Epithelial cell of esophagus (primary cell): ENCODE measurements at places on chromosomes 3 and 15.

DNA sequence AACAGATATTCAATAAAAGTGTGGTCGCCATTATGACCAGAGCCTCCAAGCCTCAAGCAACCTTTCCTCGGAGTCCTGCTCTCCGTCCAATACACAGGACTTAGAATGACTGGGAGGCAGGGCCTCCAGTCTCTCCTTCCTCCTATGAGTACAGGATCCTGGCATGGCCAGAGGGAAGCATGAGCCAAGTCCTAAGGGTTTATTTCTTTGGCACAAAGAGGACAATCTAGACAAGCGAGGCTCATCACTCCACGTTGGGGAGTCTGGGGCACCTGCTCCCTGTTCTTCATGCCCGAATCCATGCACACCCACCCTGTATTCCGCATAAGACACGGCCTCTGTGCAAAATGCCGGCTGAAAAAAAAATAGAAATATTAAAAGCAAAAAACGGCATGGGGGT lies 6.8 kb downstream of the PRRT3 start:
- no peak for DNase-seq

GRCh38 chr15:89136818-89137772 lies 48.8 kb downstream of the ABHD2 start:
- no peak for DNase-seq

DNA sequence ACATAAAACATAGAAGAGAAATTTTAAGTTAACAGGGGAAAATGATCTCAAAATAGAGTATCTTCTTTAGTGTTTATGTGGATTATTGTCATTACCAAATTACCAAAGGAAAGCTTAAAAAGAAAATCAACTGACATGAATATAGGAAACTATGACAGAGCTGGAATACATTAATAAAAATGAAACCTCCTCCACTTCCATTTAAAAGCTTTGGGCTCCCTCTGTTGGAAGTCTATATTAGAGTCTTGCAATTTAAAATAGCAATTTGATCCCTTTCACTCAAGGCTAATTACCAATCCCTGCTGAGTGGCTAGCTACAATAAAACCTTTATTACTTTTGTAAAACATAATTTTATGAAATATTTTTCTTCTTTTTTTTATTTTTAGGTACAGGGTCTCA lies 61.4 kb upstream of the IMPG2 start:
- DNase-seq, result peak; percentile 52

DNA sequence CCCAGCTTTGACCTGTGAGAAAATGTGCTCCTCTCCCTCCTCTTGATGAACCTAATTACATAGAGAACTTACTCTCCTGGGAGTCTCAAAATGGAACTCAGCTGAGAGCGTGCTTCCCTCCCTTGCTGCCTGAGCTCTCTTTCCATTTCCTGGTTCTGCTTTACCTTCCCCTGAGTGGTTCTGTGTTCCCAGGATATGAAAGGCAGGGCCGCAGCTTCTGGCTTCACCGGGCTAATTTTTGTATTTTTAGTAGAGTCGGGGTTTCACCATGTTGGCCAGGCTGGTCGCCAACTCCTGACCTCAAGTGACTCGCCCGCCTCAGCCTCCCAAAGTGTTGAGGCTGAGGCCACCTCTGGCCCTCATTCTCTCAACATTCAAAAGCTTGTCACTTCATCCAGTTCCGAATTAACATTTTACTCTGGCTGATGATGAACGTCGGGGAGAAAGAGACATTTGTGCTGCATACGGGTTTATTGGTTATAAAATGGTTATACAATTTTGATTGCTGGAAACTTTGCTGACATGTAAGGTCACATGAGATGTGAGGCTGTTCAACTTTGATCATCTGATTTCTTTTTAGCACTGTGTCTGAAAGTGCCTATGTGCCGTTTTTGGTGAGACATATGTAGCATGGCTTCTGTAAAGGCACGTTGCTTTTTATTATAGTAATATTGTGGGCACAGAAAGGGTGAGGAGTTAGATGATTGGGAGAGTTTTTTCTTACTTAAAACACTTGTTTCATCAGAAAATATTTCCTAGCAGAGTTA lies 6.6 kb downstream of the PLS1 start:
- no peak for DNase-seq

GRCh38 chr3:16484216-16484615 lies 29.3 kb downstream of the RFTN1 start:
- DNase-seq, result no peak

- no peak for DNase-seq
These were observed 29.9 kb upstream of the CCDC80 start for GRCh38 chr3:112670824-112671223.

DNA sequence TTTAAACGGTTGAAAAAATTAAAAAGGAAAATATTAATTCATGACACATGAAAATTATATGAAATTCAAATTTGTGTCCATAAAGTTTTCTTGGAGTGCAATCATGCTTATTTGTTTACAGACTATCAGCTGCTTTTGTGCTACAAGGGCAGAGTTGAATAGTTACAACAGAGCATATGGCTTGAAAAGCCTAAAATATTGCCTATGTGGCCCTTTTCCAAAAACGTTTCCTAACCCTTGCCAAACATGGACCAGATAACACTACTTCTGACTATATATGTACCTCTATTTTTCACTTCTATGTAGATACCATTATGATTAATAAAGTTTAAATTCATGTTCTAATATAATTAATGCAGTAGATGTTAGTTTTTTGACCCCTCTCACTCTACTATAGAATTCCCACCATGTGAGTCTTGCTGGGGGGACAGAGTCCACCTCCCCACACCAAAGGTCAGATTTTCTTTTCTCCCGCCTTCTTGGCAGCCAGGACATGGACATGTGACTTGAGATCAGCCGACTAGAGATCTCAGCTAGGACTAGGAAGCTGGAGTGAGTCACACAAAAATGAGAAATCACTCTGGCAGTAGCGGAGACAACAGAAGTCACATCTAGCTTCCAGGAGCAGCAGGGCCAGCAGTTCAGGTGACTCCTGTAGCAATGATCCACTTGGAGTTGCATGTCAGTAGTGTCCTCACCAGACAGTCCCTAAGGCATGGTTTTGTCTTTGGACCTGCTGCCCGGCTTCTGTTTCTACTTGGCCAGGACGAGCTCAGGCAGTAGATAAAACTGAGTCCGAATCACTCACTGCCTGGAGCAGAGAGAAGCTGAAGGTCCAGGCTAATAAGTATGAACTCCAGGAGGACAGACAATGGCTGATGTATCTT lies 22.4 kb downstream of the CIAO2A start:
- peak; percentile 82 for DNase-seq

DNA sequence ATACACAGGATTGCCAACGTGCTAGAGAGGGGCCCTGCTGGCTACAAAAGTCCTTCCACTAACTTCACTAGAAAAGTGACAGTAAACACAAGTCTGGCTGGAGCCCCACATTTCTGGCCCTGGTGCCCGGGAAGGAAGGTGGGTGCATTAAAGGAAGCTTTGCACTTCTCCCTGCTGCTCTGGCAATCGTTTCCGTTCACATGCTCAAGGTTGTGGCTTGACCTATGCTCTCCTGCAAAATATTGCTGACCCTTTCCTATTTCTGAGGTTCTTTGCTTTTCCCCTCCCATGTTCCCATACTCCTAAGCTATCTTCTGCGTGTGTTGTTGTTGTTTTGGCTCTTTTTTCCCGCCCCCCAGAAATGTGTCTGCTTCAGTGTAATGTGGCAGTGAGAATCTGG lies 9.1 kb upstream of the CCR3 start:
- no peak for DNase-seq

GRCh38 chr3:64345371-64345770 lies 120.1 kb upstream of the PRICKLE2 start:
- DNase-seq, result peak; percentile 60

- peak; percentile 31 for DNase-seq
These were observed 127.3 kb upstream of the MRPL3 start for GRCh38 chr3:131630097-131630496.

- DNase-seq, result no peak
These were observed 7.0 kb upstream of the LRCH3 start for GRCh38 chr3:197784019-197784585.

DNA sequence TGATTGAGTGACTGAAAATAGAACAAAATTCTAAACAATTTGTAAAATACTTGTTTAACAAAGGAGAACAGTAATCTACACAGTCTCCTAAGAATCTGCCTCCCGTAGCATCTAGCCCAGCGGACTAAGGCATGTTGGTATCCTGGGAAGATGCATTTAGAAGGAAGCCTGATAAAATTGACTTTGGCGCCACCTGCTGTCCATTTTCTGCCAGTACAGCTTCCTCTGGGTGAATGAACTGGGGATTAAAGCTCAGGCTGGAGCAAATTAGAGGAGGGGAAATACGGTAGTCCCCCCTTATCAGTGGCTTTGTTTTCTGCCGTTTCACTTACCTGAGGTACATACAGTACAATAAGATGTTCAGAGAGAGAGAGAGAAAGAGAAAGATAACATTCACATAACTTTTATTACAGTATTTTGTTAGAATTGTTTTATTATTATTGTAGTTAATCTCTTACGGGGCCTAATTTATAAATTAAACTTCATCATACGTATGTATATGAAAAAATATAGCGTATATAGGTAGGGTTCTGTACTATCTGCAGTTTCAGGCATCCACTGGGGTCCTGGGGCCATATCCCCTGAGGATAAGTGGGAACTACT lies 191.6 kb downstream of the GAP43 start:
- DNase-seq, result peak; percentile 73

DNA sequence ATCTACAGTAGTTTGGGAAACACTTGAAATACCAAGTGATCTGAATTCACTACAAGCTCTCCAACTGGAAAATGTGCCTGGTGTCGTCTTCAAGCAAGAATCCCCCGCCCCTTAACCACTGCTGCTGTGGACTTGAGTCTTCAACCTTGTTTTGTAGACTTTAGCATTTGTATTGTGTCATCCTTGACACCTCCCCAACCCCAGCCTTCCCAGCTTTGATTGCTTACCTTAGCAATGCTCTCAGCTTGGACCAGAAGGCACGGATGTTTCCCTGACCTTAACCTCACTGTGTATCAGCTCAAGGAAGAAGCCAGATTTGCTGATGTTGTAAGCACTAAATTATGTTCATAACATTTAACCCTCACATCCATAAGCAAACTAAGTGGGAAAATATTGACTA lies 146.4 kb downstream of the IGF1R start:
- DNase-seq, result no peak

- no peak for DNase-seq
These were observed 1346.1 kb upstream of the EPHA6 start for GRCh38 chr3:95468331-95468730.

DNA sequence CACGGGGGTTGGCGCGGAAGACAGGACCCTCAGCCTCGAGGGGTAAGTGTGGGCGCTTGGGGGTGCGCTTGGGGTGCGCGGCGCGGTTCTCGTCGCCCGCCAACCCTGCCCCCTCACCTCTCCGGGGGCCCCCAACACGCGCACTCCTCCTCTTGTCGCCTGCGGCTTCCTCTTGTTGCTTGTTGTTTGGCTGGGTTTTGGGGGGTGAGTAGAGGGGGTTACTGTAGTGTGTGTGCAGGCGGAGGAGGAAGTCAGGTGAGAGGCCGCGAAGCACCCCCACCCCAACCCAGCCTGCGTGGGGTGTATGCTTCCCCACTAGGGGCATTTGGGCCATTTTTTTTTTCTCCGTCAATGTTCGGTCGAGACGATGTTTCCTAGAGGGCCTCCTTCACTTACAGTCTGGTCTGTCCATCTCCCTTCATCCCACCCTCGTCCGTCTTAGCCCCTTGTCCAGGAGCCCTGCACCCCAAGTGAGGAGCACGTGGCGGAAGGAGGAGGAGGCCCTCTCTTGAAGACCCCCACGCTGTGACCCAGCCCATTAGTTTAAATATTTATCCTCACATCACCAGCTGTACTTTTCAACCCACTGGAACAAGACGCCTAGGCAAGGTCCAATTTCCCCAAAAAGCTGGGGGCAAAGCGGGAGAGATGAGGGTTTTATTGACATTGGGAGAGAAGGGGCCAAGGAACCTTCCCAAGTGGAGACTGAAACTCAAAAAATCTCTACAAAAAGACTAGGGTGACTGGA lies 20.4 kb upstream of the SATB1 start:
- no peak for DNase-seq
